ENCODE measurements at places on chromosomes 7 and 10.

- peak; percentile 18 for DNase-seq
Observed at GRCh38 chr10:79155301-79156081, 86.7 kb downstream of the ZMIZ1 start.

- no peak for DNase-seq
Observed at GRCh38 chr10:96978621-96979154, 146.6 kb downstream of the LCOR start.

DNA sequence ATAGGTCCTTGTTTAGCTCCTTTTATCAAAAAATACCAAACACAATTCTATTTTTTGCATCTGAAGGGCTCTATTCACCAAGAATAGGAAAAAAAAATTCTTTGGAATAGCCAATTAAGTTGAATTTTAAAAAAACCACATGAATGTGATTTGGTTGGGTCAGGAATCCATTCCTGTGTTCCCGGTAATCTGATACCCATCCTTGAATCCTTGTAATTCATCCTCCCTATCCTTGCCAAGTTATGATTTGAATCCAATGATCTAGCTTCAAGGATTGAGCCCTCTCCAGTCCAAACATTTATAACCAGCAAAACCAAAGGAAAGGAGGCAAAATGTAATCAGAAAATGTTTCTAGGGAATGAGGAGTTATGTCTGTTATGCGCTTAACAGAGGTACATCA, 86.6 kb downstream of the CFAP58 start:
- no peak for DNase-seq

- peak; percentile 90 for DNase-seq
Observed at GRCh38 chr7:32846630-32847225, 44.8 kb downstream of the KBTBD2 start.

GRCh38 chr7:131012477-131013031, 278.5 kb upstream of the KLF14 start:
- DNase-seq = no peak

DNA sequence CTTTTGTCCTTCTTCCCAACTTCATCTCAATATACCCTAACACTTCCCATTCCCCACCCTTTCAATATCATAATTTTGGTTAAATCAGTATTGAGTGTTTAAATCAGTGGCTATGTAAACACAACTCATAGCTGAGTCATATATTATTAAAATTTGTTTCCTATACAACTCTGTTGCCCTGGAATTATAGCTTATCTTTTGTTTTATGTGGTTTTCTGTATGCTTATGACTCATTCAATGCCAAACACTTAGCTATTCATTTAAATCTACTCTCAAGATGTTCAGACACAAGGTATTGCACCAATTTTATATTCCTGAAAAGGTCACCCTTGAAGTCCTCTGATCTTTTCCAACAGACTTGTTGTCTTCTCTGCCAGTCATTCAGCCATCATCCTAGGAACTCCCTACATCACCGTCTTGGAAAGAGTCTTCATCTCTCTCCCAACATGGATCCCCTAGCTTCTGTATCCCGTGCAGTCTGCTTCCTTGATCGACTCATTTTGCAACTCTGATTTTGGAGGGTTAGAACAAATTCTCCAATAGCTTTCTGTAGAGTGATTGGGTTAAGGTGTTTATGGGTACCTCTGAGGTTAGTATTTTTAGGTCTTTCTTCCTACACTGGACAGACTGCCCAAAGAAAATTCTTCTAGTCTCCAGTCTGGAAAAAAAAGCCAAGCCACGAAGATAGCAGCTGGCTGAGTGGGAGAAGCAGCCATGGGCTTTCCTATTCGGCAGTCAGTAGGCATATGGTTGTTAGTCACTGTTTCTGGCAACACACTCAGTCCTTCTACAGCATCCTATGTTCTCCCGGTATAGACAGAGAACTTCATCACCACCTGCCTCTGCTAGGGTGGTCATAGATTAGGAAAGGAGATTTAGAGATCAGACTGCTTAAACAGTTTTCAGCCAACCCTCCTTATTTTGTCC, 102.1 kb downstream of the CRPPA start:
- peak; percentile 49 for DNase-seq

DNA sequence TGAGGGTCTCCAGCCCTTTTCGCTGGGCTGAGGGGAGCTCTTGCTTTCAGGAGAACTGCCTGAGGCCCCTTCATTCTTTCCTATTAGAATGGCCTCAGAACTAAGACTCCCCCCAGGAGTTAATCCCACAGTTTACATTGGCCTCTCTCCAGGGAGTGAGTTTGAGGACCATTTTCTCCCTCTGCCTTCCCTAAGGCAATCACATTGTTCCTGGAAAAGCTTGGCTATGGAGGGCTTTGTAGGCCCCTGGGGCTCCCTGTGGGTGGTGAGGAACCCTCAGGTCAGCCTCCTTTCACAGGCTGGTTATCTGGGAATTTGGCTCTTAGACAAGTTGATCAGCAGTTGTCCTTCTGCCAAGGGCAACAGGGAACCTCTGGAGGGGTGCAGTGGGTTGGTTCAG, 343.7 kb downstream of the RPS24 start:
- DNase-seq = no peak

DNA sequence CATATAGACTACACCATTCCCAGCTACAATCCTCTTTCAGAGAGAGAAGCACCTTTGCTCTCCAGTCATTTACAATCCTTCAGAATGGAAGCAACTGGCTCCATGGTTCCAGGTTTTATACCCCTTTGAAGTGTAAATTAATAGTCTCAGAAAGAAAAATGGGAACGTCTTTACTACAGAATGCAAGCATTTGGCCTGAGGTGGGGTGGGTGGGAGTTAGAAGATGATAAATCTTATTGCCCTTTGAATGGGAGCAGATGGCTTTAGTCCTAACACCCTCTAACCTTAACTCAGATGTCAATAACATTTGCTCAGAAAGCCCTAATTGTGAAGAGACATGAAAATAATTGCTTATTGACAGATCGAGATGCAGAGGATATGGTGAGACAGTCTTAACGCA, 84.2 kb upstream of the KCNMA1 start:
- DNase-seq = no peak

GRCh38 chr10:14322526-14323188, 8.1 kb downstream of the FRMD4A start:
- no peak for DNase-seq

- DNase-seq = peak; percentile 36
Observed at GRCh38 chr10:35908451-35908850, 266.4 kb upstream of the FZD8 start.

DNA sequence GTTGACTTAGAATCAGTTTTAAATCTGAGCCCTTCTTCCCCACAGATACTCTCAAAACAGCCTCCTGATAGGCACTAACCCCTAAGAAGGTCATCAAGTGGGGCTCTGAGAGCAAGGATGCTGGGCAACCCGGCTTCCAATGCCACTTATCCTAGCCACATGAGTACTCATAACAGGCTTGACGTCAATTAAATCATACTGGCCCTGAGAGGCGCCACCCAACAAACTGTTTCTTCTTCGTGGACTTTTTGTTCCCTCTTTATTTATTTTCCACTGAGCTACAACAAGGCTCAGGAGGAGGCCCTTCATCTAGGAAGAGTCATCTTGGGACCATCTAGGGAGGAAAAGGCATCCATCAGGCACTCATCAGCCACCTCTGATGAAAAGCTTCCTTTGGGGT, 255.9 kb downstream of the KCNMA1 start:
- no peak for DNase-seq

DNA sequence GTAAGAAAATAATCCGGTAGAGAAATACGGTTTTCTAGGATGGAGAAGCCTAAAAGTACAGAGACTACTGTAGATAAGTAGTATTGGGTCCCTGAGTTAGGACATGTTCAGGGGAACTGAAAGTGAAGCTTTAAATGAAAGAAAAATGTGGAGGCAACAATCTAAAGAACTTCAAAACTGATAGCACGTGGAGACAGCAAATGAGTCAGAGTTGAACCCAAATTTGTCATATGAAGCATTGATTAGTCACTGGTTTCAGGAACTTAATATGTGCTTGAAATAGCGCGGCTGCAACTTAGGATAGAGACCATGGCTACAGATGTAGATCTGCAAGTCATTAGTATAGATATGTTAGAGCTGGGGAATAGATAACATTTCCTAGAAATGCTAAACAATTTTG, 1138.6 kb upstream of the SORCS1 start:
- DNase-seq = no peak

GRCh38 chr10:73655990-73656298, at the start of gene SYNPO2L:
SYNPO2L (minus strand) TSS chr10:73656029; CDS start chr10:73655922, 107 bp downstream.
- DNase-seq = no peak

DNA sequence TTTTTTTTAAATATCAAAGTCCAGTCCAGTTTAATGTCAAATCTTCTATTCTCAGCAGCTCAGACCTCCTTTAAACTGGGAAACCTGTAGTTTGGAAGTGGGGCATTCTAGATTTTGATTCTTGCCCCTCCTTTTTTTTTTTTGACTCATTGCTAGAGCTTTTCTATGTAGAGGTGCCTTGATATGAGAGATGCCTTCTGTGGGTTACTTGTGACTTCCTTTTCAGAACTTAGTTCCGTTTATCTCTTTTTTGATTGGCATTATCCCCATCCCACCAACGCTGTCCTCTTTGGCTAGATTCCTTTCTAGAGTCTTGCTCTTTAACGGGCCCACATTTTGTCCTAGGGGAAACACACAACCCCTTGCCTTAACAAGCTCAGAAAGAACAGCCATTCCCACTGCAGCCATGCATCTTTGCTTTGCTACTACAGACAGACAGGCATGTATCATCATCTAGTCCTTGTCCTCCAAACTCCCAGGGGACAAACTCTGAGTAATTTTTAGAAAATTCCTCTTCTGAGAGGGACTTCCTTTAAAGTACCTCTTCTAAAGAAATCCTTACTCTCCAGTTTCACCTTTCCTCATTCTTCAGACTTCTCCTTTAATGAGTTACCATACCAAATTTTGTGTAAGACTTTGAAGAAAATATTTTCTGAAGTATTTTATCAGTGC, 153.6 kb downstream of the PHF14 start:
- DNase-seq = no peak

DNA sequence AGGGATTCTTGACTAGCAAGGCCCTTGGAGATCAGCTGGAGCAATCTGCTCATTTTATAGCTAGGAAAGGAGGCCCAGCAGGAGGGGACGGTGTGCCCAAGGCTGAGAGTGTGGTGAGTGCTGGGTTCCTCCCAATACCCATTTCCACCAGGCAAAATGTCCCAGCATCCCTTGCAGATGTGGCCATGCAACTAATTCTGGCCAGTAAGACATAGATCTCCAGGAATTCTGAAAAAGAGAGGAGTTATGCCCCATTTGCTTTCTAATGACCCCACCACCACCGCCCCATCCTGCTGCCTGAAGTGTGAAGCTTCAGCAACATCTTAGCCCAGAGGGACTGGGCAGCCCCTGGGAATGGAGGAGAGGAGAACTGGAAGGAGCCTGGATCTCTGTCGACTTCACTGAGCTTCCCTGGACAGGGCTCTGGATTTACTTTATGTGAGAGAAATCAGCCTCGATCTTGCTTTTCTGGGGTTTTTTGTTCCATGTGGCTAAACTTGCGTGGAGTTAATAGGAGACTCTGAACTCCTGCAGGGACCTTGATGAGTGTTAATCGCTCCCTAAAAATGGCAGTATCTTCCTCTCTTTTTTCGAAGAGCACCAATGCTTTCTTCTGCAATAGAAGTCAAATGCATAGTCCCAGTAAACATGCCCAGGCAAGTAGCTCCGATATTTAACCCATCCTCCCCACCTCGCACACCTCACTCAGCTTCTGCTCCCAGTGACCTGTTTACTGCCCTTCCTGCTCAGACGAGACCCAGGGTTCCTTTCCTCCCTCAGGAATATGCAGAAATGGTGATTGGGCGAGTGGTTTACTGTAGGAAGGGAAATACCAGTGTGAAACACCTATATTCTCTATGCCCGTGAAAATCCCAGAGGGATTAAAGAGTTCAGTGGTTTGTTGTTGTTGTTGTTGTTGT, 127.5 kb upstream of the GPR26 start:
- no peak for DNase-seq

GRCh38 chr10:58326967-58327381, 7.8 kb upstream of the UBE2D1 start:
- peak; percentile 71 for DNase-seq

DNA sequence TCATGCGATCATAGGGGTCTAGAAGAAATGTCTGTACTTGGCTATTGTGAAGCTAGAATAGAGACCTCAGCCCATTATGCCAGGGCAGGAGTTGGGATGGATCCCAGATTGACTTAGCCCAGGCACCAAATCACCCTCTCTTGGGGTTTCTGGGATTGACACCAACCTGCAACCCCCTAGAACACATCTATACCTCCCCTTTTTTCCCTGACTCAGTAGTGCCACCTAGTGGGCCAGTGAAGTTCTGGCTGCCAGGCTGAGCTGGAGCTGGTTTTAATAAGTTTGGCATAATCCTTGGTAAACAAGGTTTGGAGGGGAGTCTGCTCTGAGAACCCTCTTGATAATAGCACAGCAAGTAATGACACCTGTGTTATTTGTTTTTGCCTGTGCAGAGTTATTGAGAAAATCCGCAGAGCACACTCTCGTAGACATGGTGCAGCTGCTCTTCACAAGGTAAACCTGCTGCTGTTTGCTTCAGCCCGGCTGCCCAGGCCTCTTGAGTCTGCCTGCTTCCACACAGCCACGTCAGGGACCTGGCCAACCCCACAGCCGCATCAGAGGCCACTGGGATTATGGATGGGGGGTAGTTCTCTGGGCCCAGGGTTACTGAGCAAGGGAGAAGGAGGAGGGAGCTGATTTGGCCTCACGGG, 43.3 kb upstream of the NFKB2 start:
- peak; percentile 71 for DNase-seq

- no peak for DNase-seq
Observed at GRCh38 chr10:48948470-48949037, 8.9 kb upstream of the LRRC18 start.

DNA sequence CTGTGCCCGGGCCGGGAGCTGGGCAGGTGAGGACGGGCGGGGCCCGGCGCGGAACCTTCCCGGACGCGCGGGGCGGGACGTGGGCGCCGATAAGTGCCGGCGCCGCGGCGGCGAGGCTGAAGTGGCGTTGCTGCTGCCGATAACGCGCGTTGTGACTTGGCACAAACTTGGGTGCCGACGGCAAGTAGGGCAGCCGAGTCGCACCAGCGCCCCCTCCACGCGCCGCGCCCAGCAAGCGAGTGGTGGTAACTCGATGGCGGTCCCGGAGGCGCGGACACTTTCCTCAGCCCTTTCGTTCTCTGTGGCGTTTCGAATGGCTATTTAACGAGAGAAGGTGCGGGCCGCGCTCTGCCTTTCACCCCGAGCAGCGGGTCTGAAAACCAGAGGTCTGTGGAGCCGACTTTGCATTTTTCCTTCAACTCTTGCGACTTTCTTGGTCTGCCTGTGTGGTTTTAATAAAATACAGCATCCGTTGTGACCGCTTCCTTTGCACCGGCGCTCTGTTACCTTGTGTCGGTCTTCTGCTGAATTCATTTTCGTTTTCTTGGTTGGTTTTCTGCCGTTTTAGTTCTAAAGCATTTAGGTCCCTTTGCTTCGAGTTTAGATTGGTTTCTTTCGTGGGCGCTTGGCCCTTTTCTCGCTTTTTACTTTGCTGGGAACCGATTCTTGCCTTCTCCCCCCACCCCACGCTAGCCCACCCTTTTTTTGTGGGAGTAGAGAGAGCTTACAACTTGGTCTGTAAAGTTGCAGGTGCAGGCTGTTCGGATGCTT, 701 bp downstream of the STK17A start:
- DNase-seq = peak; percentile 66

All from choroid plexus epithelial cell (primary cell).